Tongue (tissue), 3 donors: ENCODE measurements at places on chromosomes 5 and 9.

- peak; percentile 63 for DNase-seq
Observed at GRCh38 chr5:139108063-139108824, 89.9 kb downstream of the SIL1 start.

DNA sequence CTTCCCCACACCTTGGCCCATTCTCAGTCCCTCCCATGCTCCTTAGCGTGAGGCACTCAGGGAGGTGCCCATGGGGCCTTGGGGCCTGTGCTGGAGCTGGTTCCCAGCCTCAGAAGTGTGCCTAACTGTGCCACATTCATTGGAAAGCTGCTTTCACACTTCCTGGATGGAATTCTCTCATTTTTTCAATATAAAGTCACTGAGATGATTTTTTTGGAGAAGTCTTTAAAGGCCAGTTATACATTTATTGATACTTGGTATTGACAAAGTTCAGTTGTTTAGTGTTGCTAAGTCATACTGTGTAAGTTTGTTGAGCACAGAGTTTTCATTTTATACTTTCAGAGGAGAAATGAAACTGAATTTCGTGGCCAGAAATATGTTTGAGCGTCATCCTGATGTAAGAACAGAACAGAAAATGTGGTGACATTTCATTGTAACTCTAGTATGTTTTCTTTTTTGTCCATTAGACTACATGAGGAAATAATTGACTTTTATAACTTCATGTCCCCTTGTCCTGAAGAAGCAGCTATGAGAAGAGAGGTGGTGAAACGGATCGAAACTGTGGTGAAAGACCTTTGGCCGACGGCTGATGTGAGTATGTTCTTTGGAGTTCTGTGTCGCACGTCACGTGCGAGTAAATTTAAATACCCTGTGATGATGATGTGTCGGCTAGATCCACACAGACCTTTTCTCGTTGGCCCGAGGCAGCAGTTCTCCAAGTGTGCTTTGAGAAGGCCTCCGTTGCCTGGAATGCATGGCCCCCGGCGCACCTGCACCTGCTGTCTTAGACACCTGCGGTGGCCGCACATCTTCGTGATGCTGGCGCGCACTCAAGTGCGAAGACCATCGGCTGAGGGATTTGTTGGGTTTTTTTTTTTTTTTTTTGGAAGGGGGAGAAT lies 24.1 kb downstream of the TENT4A start:
- DNase-seq = no peak

DNA sequence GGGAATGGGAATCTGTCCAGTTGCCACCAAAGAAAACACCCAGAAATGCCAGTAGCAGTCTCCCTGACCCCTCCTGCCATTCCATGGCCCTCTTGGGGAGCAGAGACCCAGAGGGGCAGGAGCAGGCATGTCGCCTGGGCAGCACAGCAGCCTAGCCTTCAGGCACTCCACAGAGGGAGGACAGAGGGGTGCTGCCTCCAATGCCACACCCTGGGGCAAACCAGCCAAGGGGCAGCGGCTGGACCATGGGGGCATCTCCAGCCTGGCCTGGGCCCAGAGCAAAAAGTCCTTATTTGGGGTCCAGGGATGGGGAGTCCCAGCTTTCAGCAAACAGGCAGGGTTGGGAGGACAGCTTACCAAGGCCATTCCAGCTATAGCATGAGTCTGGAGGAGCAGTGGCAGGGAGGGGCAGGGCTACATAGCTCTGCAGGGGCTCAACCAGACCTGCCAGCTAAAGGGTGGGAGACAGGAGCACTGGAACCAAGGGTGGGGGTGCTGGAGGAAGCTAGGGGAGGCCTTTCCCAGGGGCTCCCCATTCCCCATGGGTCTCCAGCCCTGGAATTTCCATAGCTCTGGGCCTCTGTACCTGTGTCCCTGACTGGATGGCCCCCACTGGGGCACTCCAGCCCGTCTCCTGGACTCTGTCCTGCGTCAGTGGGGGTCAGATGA lies 6.7 kb downstream of the BRD3 start:
- DNase-seq = no peak

DNA sequence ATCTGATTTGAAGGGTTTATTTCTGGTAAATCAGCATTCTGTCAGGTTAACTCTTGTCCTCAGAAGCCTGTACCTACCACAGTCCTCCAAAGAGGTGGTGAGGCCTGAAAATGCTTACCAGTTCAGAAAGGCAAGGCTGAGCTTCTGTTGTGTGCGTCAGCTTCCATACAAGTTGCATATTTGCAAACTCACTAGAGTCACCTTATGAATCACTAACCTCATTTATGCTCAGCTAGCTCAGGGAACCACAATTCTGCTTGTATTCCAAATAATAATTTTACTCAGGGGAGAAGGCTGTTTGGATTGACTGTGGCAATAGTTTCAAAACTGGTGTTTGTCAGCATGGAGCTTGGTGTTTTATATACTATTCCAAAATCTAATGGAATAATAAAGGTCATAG lies 355.1 kb upstream of the RFX3 start:
- DNase-seq = no peak

GRCh38 chr5:10724781-10725507 lies 36.1 kb downstream of the DAP start:
- DNase-seq = no peak

GRCh38 chr5:111453747-111454146 lies 58.6 kb downstream of the STARD4 start:
- no peak for DNase-seq

DNA sequence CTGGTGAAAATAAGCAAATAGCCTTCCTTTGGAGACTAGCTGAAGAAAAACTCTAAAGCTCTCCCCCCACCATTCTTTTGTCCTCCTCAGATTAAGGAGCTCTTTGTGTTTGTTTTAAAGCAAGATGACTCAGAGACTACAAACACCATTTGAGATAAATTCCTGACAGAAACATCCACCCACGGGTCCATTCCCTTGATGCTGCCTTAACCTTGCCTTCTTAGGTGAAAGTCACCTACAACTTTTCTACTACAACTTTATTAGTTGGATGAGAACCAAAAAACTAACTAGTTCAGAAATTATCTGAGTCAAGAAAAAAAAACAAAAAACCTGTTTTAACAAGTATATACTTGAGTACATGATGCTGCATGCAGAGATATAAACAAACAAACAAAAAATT lies 831.1 kb downstream of the NR2F1-AS1 start:
- no peak for DNase-seq

GRCh38 chr9:98923451-98924123 lies 20.1 kb upstream of the COL15A1 start:
- DNase-seq = no peak

GRCh38 chr9:33153666-33154065 lies 13.5 kb downstream of the B4GALT1 start:
- DNase-seq = no peak

- DNase-seq = peak; percentile 47
Observed at GRCh38 chr5:68911840-68912690, 181.7 kb upstream of the SLC30A5 start.

DNA sequence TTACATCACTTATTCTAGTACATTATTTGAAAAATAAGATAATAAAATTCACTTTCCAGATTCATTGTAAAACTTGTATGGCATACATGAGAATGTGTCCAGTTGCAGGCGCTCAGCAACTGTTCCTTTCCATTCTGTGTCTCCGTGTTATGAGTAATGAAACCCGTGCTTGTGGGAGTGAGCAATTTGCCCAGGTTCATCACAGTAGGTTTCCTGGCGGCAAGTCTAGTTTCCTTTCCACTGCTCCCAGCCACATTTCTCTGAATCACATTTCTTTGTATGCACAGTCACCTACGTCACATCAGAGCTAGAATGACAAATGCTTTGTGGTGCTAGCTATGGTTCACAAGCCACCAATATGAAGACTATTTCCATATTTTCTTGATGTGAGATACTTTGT lies 39.9 kb downstream of the MOCS2 start:
- DNase-seq = no peak

GRCh38 chr5:163407034-163407655 lies 30.2 kb upstream of the CCNG1 start:
- no peak for DNase-seq

DNA sequence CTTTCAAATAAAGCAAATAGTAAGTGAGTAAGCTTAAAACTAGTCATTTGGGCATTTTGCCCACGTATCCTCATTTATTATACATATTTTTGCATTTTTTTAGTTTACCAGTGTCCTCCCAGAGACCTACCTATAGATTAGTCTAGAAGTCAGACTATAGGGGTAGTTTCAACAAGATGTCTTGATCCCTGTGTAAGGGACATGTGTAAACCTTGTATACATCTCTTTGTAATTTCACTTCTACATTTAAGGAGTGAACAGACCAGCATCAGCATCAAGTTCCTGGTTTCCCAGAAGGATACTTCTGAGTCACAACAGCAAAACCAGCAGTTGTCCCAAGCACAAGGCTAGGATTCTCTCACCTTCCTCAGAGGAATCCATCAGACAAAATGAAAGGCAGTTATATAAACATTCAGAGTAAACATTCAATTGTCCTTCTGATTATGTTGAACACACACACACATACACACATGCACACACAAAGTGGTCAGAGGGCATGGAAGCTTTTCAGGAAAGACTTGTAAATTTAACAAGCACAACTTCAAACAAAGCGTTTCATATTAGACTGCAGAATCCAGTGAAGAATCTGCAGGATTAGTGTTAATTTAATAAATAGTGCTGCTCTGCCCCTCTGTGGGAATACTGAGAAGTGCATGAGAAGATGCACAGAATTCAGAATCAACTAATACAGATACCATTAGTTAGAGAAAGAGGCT lies 55.4 kb downstream of the HINT1 start:
- DNase-seq = peak; percentile 67

DNA sequence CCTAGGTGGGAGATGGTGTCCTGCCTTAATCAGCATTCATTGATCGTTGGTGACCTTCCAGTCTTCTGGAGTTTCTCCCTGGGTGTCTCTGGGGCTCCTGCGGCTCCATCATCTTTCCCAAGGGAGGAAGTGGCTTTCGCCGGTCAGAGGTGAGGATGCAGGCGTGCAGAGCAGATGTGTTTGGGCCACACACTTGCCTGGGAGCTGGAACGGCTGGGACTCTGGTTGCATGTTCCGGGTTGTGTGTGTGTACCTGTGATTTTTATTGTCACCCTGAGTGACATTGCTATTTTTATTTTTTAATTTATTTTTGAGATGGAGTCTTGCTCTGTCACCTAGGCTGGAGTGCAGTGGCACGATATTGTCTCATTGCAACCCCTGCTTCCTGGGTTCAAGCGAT lies 9.6 kb downstream of the HMCN2 start:
- no peak for DNase-seq

- no peak for DNase-seq
Observed at GRCh38 chr5:133962131-133962530, 6.3 kb downstream of the C5orf15 start.

- DNase-seq = peak; percentile 36
Observed at GRCh38 chr9:93013856-93014582, 44.5 kb upstream of the SUSD3 start.

- DNase-seq = no peak
Observed at GRCh38 chr9:101375546-101375945, 9.3 kb downstream of the BAAT start.

GRCh38 chr5:142831009-142831383 lies 60.8 kb downstream of the ARHGAP26 start:
- no peak for DNase-seq

DNA sequence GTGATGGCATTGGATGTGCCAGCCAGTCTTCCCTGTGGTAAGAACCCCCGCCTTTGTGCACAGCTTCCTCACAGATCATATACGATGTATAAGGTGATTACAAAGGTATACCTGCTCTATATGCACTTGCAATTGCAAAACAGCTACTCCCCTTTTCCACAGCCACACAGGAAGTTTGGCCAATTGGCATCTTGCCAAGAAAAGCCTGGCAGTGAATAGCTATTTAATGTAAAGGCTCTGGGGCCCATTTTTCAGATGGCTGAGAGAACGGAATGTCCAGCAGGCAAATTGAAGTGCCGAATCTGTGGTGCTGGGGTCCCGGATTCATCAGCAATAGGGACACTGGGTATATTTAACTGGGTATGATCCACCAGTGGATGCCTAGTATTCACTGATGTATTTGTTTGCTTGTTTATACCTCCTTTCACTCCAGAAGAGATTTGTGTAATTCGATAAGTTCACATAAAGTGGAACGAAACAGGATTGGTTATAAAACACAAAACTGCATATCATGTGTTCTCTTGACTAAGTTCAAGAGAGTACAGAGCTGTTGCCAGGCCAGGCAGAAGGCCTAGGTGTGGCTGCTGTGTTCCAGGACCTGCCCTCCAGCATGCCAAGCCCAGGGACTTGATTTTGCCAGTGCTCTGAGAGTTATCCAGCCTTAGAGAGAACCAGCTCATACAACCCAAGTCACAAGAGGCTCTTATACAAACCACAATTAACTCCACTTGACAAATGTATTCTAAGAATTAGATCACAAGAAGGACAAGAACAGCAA lies 27.7 kb upstream of the GABRP start:
- DNase-seq = no peak

DNA sequence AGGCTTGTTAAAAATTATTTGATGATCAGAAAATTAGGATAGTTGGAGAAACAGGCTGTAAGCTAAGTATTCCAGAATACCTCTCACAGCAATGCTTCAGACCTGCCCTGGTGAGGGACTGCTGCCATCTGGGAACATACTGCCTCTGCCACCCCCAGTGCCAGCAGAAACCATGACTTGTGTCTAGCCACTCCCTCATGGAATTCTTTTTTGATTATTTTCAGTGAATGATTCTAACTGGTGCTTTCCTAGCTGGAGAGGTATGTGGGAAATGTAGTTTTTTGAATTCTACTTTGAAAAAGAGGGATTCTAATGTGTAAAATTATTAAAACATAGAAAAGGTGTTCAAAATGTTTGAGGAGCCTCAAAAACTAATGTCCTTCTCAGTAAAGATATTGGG lies 126.3 kb downstream of the HMHB1 start:
- DNase-seq = no peak

- DNase-seq = peak; percentile 72
Observed at GRCh38 chr5:172904643-172905345, 54.4 kb upstream of the RPL26L1 start.

- DNase-seq = peak; percentile 62
Observed at GRCh38 chr5:151772029-151772845, 483 bp downstream of the G3BP1 start.

- peak; percentile 85 for DNase-seq
Observed at GRCh38 chr5:173155912-173156311, 11.6 kb downstream of the BNIP1 start.

DNA sequence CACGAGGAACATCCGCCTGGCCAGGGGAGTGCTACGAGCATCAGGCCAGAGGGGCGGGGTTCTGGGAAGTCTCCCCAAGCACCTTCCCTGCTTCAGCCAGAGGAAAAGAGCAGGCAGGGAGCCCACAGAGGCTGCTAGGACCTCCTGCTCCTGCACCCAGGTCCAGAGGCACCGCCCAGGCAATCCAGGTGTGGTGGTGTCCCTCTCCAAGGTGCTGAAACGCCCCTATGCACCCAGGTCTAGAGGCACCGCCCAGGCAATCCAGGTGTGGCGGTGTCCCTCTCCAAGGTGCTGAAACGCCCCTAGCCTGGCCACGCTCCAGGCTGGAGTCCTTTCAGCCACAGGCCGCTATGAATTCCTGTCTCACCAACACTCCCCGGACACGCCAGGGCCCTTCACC lies 10.7 kb upstream of the UBAC1 start:
- DNase-seq = peak; percentile 66
